H9 (cell line): ENCODE measurements at places on chromosomes 13 and 19. TPM values are rescaled to one million over a fixed set of nuclear protein-coding genes. Genes with fewer than 3 reads are reported as not detected.
A peak's percentile ranks its signal among the peaks of the same experiment; 100 is the strongest.

Gene PEG3
- not detected in 2 replicates for total RNA-seq

Gene CEACAM20
- total RNA-seq, result not detected in 2 replicates

- H3K4me1 ChIP-seq, result peaks cover 3% of the 10 kb centered on the region; the same call in 1 of the 2 replicates
- peak overlapping the region; percentile 94 for H3K27ac ChIP-seq
- no peak for DNase-seq
- H3K27me3 ChIP-seq, result no peaks in the 10 kb centered on the region
- peaks cover 72% of the 10 kb centered on the region for H3K36me3 ChIP-seq
Measured at GRCh38 chr19:51926426-51926783, 867 bp upstream of the ZNF613 start.

DNA sequence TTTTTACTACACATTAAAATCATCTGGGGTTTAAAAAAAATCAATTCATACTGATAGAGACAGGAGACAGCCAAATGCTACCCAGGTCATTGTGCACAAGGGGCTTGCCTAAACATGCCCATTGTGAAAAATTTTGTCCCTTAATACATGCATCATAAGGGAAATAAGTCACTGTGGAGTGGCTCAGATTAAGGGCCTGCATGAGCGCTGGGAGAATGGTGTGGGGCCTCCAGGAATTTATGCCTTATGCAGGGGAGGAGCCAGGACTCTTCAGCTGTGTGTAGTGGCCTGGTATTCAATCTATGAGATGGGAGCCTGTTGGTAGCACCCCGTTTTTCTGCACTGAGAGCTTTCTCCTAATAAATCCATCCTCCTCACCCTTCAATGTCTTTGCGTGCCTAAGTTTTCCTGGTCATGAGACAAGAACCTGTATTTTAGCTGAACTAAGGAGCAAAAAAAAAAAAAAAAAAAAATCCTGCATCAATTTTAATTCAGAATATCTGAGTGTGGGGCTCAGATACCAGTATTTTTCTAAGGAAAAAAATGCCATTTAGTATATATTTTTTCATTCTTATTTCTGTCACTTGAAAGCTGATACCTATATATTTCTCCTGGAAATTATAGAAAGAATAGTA, 997.6 kb upstream of the ATXN8OS start:
- peak; percentile 31 for DNase-seq
- H3K27ac ChIP-seq, result no peak overlapping the region
- H3K36me3 ChIP-seq, result peaks cover 18% of the 10 kb centered on the region
- H3K27me3 ChIP-seq, result no peaks in the 10 kb centered on the region
- no peaks in the 10 kb centered on the region for H3K4me1 ChIP-seq

DNA sequence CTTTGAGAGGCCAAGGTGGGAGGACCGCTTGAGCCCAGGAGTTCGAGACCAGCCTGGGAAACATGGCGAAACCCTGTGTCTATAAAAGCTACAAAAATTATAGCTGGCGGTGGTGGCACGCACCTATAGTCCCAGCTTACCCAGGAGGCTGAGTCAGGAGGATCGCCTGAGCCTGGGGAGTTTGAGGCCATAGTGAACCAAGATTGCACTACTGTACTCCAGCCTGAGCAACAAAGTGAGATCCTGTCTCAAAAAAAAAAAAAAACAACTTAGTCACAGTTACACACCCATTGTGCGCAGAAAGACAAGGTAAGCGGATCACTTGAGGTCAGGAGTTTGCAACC, 728 bp upstream of the DENND1C start:
- H3K36me3 ChIP-seq, result no peaks in the 10 kb centered on the region
- H3K4me1 ChIP-seq, result no peaks in the 10 kb centered on the region
- H3K4me3 ChIP-seq, result no peak overlapping the region
- no peak for DNase-seq
- H3K27ac ChIP-seq, result no peak overlapping the region
- H3K27me3 ChIP-seq, result no peaks in the 10 kb centered on the region

- H3K27ac ChIP-seq, result no peak overlapping the region
- H3K4me1 ChIP-seq, result no peaks in the 10 kb centered on the region
- H3K4me3 ChIP-seq, result no peak overlapping the region
- DNase-seq, result no peak
- no peaks in the 10 kb centered on the region for H3K27me3 ChIP-seq
Measured at GRCh38 chr19:45275370-45275971, 24.4 kb downstream of the MARK4 start.

DNA sequence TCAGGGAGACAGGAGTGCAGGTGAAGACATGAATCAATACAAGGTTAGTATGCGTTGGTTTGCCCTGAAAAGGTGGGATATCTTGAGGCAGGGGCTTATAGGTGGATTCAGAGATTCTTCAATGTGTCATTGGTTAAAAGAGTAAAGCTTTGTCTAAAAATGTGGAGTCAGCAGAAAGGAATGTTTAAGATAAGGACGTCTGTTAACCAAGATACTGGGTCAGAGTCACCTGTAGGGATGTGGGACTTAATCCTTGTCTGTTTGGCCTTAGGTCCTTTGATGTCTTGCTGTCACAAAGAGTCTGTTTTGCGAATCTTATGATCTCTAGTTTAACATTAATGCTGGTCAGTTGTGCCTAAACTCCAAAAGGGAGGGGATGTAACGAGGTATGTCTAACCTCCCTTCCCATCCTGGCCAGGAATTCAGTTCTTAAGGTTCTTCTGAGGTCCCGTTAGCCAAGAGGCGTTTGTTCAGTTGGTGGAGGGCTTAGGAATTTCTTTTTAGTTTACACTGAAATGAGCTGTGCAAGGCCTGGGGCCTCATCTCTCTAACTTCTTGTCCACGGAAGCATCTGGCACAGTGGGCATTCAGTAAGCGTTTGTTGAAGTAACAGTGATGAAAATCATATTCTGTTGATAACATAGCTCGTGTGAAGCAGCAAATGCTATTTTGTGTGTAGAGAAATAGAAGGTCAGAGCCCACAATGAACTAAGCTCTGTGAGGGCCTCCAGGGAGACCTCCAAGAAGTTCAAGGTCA, 96.2 kb upstream of the RNF113B start:
- no peaks in the 10 kb centered on the region for H3K27me3 ChIP-seq
- peak overlapping the region; percentile 48 for H3K27ac ChIP-seq
- no peaks in the 10 kb centered on the region for H3K36me3 ChIP-seq
- DNase-seq, result no peak
- peaks cover 15% of the 10 kb centered on the region; the same call in 1 of the 2 replicates for H3K4me1 ChIP-seq
- H3K4me3 ChIP-seq, result no peak overlapping the region
